ENCODE measurements at places on chromosomes 16 and 17.

DNA sequence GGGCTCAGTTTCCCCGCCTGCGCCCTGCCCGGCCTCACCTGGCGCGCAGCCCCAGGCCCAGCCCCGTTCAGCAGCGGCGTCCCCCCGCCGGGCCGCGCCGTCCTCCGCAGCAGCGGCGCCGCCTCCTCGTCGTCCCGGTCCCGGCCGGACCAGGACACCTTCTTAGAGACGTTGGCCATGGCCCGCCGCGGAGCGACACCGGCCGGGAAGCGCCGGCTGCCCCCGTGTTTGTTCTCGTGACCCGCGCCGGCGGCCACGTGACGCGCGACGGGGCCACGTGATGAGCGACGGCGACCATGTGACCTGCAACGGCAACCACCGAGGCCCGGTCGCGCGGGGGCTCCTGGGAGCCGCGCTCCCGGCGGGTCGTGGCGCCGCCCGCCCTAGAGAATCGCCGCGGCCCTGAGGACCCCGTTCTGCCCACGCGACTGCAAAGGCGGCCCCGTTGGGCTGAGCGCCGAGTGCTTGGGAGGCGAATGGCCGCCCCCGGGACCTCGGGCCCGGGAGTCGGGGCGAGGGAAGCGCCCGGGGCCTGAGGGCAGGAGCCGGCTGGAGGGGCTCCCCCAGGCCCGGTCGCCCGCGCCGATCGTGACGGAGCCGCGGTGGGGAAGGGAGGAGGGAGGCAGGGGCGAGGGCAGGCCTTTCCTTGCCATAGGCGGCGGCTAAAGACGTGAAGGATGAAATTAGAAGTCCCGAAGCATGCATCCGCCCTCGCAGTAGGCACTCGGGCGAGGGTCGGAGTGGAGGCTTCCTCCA is at the start of gene CLCN7:
Gene CLCN7, minus strand, starts transcription at position 233 of the 756 bp plus-strand sequence. Its CDS starts 54 bp downstream, at position 179.
- peak; percentile 89 for DNase-seq

GRCh38 chr17:13957636-13958035 is 111.7 kb upstream of the COX10 start:
- DNase-seq = no peak

- no peak for DNase-seq
These were observed 38.1 kb downstream of the ANKRD11 start for GRCh38 chr16:89452241-89452640.

DNA sequence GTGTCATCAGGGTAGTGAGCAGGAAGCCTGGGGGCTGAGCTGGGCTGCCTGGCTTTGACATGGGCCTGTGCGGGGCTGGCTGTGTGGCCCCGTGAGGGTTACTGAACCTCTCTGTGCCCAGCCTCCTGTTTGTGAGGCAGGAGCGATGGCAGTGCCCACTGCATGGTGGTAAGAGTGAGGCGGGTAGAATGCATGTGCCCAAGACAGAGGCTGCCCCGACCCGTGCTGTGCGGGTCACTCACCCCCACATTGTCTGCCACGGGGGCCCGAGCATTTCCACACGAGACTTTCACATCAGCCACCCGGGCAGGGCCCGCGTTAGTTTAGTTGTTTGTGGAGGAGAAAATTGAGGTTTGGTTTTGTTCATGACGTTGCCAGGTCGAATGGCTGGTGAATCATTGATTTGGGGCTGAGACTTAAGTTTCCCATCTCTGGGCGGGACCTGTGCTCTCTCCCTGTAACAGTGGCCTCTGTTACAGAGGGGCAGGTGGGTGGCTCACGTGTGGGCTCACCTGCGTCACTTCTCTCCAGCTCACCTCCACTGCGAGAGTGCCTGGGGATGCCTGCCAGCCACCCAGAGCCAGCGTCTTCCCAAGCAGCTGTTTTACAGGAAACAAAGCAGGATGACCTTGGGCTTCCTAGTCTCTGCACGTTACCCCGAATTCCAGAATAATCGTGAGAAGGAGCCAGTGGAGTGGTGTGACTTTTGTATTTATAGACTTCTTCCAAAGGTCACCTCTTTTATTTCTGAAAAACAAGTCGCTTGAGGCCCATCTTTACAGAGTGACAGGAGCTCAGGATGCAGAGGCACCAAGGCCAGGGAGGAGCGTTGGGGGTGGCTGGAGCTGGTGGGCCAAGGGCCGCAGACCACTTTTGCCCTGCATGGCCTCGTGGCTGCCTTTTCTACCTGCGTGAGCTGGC is 150.6 kb downstream of the RPTOR start:
- DNase-seq = no peak

DNA sequence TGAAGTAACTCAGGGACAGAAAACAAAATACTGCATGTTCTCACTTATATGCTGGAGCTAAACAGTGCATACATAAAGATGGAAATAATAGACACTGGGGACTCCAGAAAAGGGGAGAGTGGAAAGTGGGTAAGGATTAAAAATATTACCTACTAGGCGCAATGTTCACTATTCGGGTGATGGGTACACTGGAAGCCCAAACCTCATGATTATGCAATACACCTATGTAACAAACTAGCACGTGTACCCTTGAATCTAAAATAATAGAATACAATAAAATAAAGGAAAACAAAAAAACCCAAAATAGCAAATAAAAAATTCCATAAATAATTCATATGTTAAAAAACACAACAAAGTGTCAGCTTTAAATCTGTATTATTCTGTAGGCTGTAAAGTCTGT is 56.9 kb downstream of the MAP2K6 start:
- no peak for DNase-seq

GRCh38 chr17:9259419-9259818 is 238.1 kb downstream of the NTN1 start:
- DNase-seq = no peak

- no peak for DNase-seq
These were observed 90.9 kb downstream of the PARN start for GRCh38 chr16:14539156-14539555.

DNA sequence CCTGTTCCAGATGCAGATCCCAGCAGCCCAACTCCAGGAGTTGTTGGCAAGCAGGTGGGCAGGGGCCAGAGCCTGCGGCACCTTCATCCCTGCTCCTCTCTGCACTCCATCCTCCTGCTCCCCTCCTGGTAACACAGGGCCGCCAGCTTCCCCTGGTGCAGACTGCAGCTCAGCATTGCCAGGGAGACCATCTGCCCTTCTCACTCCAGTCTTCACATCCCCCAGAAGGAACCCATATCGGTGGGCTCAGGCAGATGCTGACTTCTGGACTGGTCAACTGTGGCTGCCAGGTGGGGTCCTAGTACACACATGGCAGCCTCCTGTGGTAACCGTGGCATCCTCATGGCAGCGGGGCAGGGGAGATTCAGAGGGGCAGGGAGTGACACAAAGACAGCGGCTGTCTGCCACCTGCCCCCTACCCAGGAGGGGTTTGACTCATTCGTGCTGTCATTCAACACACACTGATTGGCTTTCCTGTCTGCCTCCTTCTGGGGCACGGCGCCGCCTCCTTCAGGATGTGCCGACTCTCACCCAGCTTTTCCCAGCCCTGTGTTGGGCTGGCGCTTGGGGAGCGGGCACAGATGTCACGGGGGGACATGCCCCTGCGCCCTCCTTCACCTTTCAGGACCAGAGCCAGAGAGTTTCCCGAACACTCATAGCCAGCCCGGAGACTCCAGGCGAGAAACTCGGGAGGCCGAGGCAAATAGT is 120.9 kb downstream of the CMIP start:
- DNase-seq = no peak

- DNase-seq = no peak
These were observed 24.7 kb downstream of the ZFP90 start for GRCh38 chr16:68563631-68564381.

DNA sequence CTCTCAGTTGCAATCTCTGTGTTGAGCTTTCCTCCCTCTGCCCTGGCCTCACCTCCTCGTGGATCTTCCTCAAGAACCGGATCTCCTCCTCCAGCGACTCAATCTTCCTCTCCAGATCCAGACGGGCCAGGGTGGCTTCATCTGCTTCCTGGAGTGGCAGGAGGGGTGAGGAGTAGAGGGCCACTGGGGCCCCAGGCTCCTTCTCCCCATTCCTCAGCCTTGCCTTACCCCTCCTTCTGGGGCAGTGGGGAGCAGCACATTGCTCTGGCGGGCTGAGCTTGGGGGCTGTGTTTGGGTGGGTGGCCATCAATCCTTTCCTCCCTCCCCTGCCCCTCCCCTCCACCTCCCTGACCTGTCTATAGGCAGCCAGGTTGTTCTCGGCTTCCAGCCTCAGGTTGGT is 1.6 kb downstream of the GFAP start:
- DNase-seq = no peak

- DNase-seq = no peak
These were observed 2.8 kb downstream of the PDK2 start for GRCh38 chr17:50097926-50098325.

DNA sequence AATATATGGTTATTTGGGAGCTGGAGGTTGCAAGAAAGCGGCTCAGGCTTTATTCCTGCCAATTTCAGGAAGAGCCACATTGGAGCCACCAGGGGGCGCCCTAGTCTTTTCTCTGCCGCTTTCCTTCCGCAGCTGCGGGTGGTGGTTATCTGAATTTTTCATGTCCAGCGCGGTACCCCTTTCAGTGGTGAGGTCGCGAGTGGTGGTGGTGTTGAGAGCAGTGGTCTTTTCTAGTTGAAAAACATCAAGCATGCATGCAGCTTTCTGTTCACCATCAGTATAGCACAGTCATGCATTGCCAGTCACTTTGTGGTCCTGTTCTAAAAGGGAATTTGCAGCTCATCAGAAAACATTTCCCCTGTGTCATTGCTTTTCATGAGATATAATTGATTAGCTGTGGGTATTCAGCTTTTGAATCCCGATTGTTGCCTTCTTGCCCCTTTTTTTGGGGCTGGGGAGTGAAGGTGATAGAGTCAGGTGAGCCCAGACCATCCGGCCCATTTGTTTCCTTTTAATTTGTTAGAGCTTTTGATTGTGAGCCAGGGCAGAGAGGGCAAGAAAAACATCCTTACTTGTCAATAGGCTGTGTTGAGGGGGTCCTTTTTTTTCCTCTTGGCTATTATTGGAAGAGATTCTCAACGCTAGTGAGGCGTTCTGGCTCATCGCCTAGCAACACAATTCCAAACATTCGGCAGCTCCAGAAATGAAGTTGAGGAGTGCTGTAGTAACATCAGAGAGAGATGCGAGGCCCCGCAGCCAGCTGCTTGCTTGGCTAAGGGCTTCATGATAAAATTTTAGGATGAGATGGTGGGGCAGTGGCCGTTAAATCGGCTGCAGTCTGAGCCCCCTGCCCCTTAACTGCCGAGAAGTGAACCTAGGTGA is 119.0 kb downstream of the SNX29 start:
- peak; percentile 65 for DNase-seq

DNA sequence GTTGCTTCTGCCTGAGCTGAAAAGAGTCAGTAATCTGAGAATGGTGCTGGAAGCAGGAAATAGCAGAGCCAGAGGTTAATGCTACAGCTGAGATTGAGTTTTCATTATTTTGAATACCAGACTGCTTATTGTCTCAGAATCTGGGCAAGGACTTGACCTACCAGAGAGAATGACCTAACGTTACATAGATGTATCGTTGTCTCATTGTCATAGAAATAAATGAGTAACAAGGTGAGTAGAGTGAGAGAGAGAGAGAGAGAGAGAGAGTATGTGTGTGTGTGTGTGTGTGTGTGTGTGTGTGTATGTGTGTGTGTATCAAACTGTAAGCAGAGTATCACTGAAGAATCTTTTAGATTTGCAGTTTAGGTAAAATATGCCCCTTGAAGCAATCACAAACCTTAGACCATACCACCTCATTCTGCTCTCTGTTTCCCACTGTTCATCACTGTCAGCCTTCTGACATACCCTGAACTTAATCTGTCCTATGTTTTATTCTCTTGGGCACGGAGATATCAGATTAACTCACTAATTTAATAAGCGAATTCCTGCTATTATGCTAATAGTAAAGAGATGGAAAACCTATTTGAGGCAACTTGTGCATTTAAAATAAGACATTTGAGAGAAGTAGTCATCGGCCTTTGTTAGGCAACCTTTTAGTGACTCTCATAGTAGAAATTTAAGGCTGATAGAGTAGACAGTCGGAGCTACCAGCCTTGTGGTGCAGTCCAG is 87.8 kb downstream of the CYB561 start:
- DNase-seq = no peak

- DNase-seq = no peak
These were observed 26.1 kb downstream of the TRPV3 start for GRCh38 chr17:3531266-3532101.

GRCh38 chr16:48053418-48053745 is 102.4 kb downstream of the ABCC12 start:
- DNase-seq = no peak

GRCh38 chr16:14369734-14370598 is 260.1 kb downstream of the PARN start:
- DNase-seq = no peak

- DNase-seq = no peak
These were observed 1.9 kb upstream of the GDPD3 start for GRCh38 chr16:30115238-30115637.

DNA sequence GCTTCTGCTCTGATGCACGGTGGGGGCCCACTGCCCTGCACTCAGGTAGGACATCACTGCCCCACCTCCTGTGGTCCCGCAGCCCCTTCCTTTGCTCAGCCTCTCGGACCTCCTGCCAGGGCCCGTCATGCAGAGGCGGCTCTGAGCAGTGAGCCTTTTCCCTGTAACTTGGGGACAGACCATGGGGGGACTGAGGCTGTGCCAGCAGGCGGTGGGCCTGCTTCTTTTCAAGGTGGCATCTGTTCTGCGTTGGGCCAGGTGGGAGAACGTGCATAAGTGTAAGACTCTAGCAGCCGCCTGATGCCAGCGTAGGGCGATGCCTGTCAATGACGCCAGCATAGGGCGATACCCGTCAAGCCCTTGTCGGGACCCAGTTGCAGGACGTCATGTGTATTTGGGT is 40.3 kb upstream of the ZNF469 start:
- no peak for DNase-seq

GRCh38 chr16:27726621-27727261 is 176.8 kb downstream of the KATNIP start:
- no peak for DNase-seq

DNA sequence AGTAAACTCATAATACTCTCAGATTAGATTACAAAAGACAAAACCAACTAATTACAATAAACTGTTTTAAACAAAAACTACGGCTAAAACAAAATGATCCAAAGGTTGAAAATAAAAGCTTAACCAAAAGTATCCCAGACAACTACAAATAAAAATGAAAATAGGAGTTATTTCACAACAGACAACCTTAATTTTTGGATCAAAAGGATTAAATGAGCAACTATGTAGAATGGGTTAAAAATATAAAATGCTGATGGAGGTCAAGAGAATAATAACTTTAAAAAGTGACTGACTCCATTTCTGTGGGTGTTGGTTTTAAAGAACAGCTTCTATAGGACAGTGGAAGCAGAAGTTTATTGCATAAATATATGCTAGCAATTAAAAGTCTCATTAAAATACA is 28.6 kb downstream of the METTL16 start:
- DNase-seq = no peak

- DNase-seq = no peak
These were observed 25.0 kb upstream of the KCNJ2 start for GRCh38 chr17:70144260-70144846.

DNA sequence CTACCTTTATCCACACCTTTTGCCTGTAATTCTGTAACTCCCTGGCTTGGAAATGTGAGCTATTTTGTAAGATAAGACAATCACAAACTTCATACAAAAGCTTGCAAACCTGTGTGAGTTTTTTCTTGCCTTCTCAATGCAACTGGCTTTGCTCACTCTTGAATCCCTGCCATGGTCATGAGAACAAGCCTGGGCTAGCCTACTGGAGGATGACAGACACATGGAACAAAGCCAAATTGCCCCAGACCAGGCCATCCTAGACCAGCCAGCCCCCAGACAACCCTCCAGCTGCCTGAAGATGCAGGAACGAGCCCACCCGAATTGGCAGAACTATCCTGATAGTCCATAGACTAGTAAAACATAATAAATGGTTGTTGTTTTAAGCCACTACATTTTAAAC is 466.6 kb upstream of the ERCC4 start:
- no peak for DNase-seq

Data from activated naive CD4-positive, alpha-beta T cell treated with anti-CD3 and anti-CD28 coated beads, Interleukin-2, amount 50 U/mL, for 16 hours (primary cell).